ENCODE measurements at places on chromosomes 5 and 9.

DNA sequence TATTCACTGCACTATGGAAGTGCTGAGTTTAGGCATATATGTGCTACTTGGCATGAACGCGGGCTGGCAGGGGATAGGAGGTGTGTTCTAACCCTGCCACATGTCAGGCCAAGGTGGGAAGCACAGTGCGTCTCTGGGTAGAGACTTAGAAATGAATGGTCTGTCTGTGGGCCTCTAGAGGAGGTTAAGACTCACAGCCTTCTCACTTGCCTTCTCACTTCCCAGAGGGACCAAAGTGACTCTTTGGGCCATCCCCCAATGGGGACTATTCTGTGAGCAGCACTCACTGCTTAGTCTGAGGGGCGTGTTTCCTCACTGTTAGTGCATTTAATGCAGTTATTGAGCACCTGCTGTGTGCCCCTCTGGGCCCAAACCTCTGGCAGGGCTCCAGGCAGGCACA, 2.4 kb upstream of the PITX1 start:
- H3K4me1 ChIP-seq = no peaks in the 10 kb centered on the region
- peaks cover 55% of the 10 kb centered on the region for H3K27me3 ChIP-seq
- H3K4me3 ChIP-seq = no peak overlapping the region
- H3K27ac ChIP-seq = no peak overlapping the region
- DNase-seq = no peak

GRCh38 chr5:10401498-10401897, 40.2 kb upstream of the ROPN1L start:
- H3K27ac ChIP-seq = peak overlapping the region; percentile 35
- peaks cover 10% of the 10 kb centered on the region for H3K4me1 ChIP-seq
- DNase-seq = peak; percentile 33
- H3K36me3 ChIP-seq = peaks cover 9% of the 10 kb centered on the region
- no peaks in the 10 kb centered on the region for H3K27me3 ChIP-seq

GRCh38 chr9:14992516-14992915, 82.3 kb upstream of the FREM1 start:
- no peak for DNase-seq
- no peaks in the 10 kb centered on the region for H3K36me3 ChIP-seq
- H3K27ac ChIP-seq = no peak overlapping the region

DNA sequence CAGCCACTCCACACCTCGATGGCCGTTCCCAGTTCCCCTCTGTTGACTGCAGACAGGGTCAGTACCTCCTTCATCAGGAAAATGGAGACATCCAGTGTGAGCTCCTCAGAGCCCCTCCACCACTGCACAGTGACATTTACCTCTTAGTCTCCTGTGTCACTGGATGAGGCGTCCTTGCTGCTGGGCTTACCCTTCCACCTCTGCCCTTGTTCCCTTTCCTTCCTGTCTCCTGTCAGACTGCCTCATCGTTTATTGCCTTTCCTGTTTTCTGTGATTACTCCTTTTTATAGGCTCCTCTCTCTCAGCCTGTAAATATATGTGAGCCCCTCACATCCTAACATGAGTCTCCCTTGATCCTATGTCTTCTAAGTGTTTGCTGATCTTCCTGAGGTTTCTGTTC, 23.2 kb upstream of the SPTAN1 start:
- no peaks in the 10 kb centered on the region for H3K4me1 ChIP-seq
- no peak overlapping the region for H3K4me3 ChIP-seq
- H3K36me3 ChIP-seq = peaks cover 15% of the 10 kb centered on the region
- DNase-seq = no peak
- H3K27me3 ChIP-seq = no peaks in the 10 kb centered on the region

GRCh38 chr9:27472195-27472594, 51.9 kb upstream of the IFNK start:
- no peak overlapping the region for H3K4me3 ChIP-seq
- no peaks in the 10 kb centered on the region for H3K36me3 ChIP-seq
- DNase-seq = no peak
- H3K27ac ChIP-seq = no peak overlapping the region
- no peaks in the 10 kb centered on the region for H3K4me1 ChIP-seq
- H3K27me3 ChIP-seq = no peaks in the 10 kb centered on the region

- H3K4me1 ChIP-seq = no peaks in the 10 kb centered on the region
- DNase-seq = no peak
- H3K27ac ChIP-seq = no peak overlapping the region
- H3K4me3 ChIP-seq = no peak overlapping the region
- no peaks in the 10 kb centered on the region for H3K36me3 ChIP-seq
- peaks cover 3% of the 10 kb centered on the region for H3K27me3 ChIP-seq
These were observed 28.1 kb downstream of the ADGRD2 start for GRCh38 chr9:124478354-124478753.

DNA sequence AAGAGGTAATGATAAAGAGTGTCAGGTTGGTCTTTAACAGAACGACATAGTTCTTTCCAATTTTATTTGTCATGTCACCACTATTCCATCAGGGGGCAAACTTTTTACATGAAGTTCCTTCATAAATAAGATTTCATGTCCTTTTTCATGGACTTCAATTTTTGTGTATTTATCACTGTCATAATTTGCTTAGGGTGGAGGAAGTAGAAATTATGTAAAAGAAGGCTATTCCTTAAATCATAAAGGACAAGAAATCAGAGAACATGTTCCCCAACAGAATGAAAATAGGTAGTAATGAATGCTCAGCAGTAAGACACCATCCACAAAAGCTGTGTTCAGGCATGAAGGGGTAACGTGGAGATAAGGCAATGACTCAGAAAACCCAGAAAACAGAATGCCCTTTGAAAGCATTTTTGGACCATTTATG, 72.7 kb downstream of the ZFAND5 start:
- no peaks in the 10 kb centered on the region for H3K36me3 ChIP-seq
- no peak overlapping the region for H3K27ac ChIP-seq
- H3K4me1 ChIP-seq = no peaks in the 10 kb centered on the region
- no peak overlapping the region for H3K4me3 ChIP-seq

DNA sequence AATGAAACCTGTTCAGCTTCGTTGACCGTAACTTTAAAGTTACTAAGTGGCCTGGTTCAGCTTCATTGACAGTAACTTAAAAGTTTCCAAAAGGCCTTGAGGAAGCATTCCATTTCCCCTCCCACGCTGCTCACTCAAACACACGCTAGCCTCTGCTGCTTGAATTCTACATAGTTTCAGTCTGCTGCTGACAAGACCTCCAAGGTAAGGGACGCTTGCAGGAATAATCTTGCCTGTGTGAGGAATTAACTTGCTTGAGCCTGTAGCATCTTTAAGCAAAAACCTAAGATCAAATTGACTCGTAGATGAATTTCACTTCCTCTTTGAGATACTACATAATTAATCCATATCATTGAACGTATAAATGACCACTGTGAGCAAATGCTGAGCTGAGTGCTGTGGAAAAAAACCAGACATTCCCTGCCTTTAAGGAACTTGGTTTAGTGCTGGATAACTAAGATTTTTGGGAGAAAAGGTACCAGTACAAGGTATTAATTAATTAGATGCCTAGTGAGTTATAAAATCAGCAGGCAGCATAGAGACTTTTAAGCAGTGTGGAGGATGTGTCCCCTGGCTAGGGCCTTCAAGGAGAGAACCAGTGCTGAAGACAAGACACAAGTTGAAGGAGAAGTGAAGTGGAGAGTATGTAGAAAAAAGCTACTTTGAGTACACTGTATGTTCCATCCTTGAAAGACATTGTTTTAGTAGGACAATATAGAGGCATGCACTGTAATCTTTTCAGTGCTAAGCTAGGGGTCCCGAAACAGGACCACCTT, 39.2 kb downstream of the GRAMD2B start:
- no peaks in the 10 kb centered on the region for H3K36me3 ChIP-seq
- H3K27me3 ChIP-seq = no peaks in the 10 kb centered on the region
- H3K4me1 ChIP-seq = peaks cover 19% of the 10 kb centered on the region
- H3K27ac ChIP-seq = no peak overlapping the region
- DNase-seq = no peak
- no peak overlapping the region for H3K4me3 ChIP-seq

GRCh38 chr5:169805527-169805934, 168.5 kb downstream of the DOCK2 start:
- peak; percentile 94 for DNase-seq
- H3K4me1 ChIP-seq = peaks cover 46% of the 10 kb centered on the region
- no peaks in the 10 kb centered on the region for H3K27me3 ChIP-seq

DNA sequence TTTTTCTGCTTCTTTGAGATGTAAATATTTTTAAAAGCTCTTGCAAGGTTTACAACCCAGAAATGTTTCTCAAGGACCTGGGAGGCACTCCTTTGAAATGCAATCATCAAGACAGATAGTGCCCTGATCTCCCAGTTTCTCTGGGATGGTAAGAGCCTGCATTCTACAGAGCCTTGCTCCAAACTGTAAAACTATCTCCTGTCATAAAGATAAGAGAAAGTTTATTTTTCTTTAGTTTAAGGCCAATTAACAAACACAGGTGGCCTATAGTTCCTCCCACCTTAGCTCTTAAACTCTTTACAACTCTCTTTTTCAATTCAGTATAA, 1231.1 kb upstream of the NUDT12 start:
- H3K4me3 ChIP-seq = no peak overlapping the region
- H3K27me3 ChIP-seq = no peaks in the 10 kb centered on the region
- no peaks in the 10 kb centered on the region for H3K4me1 ChIP-seq
- no peak for DNase-seq

DNA sequence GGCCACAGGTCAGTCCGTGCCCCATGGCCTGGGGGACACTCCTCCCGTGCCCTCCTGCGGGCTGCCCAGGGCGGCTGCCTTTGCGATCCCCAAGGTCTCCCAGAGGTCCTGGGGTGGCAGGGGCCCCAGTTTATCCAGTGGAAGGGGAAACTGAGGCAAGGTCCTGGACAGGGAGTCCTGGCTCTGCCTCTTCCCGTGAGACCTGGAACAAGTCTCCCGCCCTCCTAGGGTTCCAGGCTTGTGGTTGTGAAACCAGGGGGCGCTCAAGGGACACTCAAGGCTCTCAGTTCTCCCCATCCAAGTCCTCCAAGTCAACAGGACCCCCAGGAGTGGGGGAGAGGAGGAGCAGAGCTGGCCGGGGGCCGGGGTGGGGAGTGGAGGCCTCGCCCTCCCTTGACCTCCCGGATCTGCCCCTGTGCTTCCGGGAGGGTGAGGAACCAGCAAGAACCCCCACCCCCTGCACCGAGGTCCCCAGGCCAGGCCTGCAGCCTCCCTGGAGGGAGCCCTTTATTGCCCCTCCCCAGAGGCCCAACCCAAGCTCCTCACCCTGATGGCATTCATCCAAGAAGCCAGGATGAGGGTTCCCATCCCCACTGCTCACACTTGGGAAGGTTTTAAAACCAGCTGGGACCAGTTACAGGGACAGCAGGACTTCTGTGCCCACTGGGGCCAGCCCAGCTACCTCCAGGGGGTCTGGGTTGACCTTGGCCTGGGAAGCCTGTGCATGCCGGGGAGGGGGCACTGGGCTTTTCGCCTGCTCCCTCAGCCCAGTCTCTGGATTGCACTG, 24.7 kb upstream of the TMEM250 start:
- no peak overlapping the region for H3K27ac ChIP-seq
- H3K4me1 ChIP-seq = no peaks in the 10 kb centered on the region
- H3K27me3 ChIP-seq = peaks cover 2% of the 10 kb centered on the region
- no peak for DNase-seq

GRCh38 chr5:133328800-133329199, 277.0 kb downstream of the HSPA4 start:
- H3K27ac ChIP-seq = no peak overlapping the region
- peaks cover 13% of the 10 kb centered on the region for H3K4me1 ChIP-seq
- no peaks in the 10 kb centered on the region for H3K36me3 ChIP-seq
- H3K4me3 ChIP-seq = no peak overlapping the region
- no peak for DNase-seq

DNA sequence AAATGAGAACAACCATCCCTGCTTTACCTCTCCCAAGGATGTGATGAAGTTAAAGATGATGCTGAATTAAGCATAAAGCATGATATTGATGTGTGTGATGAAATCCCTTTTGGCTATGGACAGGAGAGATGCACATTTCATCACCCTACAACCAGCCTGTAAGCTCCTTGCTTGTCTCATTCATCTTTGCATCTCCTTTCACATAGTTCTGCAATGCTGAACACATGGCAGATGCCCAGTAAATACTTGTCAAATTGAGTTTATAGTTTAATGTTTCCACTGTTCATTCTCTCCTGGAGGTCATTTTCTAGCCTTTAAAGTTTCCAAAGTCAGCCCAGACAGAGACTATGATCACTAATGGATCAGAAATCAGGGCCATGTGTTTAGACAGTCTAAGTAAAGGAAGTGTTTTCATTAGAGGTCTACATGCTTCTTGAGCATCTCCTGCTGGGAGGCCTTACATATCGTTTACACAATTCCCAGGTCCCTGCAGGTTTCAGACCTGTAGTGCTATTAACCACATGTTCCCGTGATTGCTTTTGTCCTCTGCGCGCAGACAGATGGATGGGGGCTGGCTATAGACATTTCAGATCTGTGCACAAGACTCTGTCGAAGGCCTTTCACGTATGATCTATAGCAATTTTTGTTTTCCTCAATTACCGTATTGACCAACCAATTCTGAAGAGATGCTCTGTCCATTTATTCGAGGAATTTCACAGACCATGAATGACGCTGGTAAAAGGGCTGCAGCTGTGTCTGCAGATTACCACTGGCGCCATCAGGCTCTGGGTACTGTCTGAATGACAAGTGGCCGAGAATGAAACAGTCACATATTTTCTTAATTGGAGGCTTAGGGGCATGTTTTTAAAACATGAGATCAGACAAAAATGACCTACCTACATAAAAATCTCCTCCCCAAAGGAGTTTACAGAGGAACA, 49.0 kb upstream of the CKMT2 start:
- no peaks in the 10 kb centered on the region for H3K36me3 ChIP-seq
- no peak overlapping the region for H3K4me3 ChIP-seq
- no peaks in the 10 kb centered on the region for H3K27me3 ChIP-seq
- H3K4me1 ChIP-seq = peaks cover 33% of the 10 kb centered on the region
- H3K27ac ChIP-seq = no peak overlapping the region

DNA sequence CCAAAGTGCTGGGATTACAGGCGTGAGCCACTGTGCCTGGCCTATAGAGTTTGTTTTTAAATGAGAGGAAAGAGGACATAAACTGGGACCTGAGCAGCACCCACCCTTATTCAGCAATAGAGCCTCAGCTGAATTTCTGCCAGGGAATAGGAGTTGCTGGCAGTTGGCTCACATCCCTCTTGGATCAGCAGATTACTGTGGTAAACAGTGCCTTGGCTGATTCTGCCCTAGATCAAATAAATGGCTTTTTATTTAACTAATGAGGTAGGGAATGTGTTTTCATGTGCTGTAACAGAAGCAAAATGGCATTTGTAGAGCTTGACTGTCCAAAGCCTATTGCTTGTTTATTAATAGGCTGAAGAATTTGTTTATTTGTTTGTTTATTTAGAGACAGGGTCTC, 2.1 kb downstream of the ARHGEF37 start:
- H3K4me3 ChIP-seq = no peak overlapping the region
- DNase-seq = no peak
- H3K4me1 ChIP-seq = peaks cover 4% of the 10 kb centered on the region
- H3K36me3 ChIP-seq = no peaks in the 10 kb centered on the region
- H3K27me3 ChIP-seq = no peaks in the 10 kb centered on the region

GRCh38 chr9:87698069-87698809, 27.7 kb upstream of the CTSL start:
- DNase-seq = no peak
- peaks cover 17% of the 10 kb centered on the region for H3K36me3 ChIP-seq
- no peak overlapping the region for H3K4me3 ChIP-seq

- H3K4me3 ChIP-seq = no peak overlapping the region
- no peaks in the 10 kb centered on the region for H3K36me3 ChIP-seq
- no peaks in the 10 kb centered on the region for H3K4me1 ChIP-seq
- H3K27ac ChIP-seq = no peak overlapping the region
These were observed 39.5 kb upstream of the GLIS3 start for GRCh38 chr9:4339357-4339756.

GRCh38 chr5:71973563-71973962, 133.7 kb upstream of the MAP1B start:
- H3K27me3 ChIP-seq = no peaks in the 10 kb centered on the region
- DNase-seq = no peak
- no peaks in the 10 kb centered on the region for H3K36me3 ChIP-seq
- H3K4me1 ChIP-seq = no peaks in the 10 kb centered on the region
- H3K4me3 ChIP-seq = no peak overlapping the region
- no peak overlapping the region for H3K27ac ChIP-seq

Measured in GM12878 (cell line).